ENCODE measurements at places on chromosomes 11 and 22.

DNA sequence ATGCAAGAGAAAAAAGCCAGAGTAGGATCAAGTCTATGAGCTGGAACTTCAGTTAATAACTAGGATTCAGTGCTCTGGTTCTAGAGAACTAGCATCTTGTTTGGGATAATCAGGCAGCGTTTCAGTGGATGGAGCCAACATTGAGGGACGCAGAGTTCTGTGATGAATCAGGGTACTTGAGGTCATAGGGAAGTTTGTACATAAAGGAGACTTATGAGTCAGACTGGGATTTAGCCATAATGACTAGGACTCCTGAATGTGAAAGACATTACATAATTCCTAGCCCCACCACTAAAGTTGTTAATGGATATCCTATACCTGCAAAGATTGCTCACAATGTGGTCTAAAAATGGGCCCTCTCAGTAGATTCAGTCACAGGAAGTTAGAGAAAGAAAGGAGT is 6.8 kb downstream of the SLN start:
- DNase-seq = peak; percentile 96

- DNase-seq = no peak
Measured at GRCh38 chr22:41939981-41940831, 6.7 kb downstream of the CENPM start.

DNA sequence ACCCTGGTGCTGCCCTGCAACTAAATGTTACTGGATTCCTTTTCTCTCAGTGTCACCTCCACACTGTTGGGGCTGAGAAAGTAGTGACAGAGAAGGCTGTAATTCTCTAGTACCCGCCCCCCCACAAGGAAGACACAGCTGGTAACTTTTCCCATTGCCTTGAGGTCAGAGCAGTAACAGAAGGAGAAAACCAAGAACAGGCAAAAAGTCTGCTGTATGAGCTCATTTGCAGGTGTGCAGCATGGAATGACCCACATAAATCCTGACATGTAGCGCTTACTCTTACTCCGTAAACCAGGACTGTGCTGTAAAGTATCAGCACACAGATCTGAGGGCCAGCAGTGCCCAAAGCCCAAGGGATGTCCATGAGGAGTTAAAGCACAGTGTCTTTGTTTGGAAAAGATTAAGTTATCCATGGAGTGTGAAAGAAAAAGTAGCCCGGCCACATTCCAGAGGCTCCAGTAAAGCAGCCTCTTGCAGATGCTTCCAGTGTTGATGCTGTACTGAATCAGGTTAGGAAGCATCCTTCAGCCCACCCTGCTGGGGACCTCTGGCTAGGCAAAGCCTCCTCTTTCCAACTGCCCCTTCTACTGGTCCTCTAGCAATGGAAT is 120.7 kb downstream of the PLEKHA7 start:
- no peak for DNase-seq

- DNase-seq = no peak
Measured at GRCh38 chr11:134537296-134537695, 125.3 kb upstream of the B3GAT1 start.

DNA sequence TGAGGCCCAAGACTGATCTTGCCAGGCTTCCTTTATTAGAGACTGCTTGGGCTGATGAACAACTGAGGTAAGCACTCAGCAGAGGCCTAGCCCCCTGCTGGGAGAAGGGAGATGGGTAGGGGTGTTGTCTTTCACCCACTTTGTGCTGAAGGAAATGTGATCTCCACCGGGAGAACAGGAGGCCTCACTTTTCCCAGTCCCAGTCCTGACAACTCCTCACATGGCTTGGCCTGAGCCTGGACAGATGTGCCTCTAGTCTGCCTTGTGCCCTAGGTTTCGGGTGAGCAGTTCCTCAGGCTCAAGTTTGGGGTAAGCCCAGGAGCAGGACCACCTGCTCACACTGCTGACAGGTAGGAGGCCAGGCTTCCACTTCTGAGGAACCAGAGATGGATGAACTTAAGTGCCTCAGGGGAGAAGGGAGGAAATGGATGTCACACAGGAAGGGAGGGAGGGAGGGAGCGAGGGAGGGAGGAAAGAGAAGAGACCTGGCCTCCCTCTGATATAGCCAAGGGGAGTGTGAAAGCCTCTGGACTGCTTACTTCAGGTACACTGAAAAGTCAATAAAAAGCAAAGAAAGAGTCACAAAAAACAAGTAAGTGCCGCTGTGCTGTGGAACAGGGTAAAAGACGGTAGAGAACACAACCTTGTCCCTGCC is 8.1 kb downstream of the CLPB start:
- no peak for DNase-seq

- peak; percentile 86 for DNase-seq
Measured at GRCh38 chr11:112128483-112129121, 35.3 kb downstream of the IL18 start.

- no peak for DNase-seq
Measured at GRCh38 chr11:68330700-68331337, 18.4 kb downstream of the LRP5 start.

GRCh38 chr11:64211181-64211872 is 4.8 kb downstream of the FERMT3 start:
- no peak for DNase-seq

- no peak for DNase-seq
Measured at GRCh38 chr22:45268167-45268957, 16.4 kb upstream of the UPK3A start.

GRCh38 chr22:48968201-48968959 is 859.3 kb downstream of the BRD1 start:
- no peak for DNase-seq

Data from fibroblast of mammary gland (primary cell).